CD4-positive, alpha-beta T cell treated with Interleukin-21 for 1 hour (primary cell): ENCODE measurements at places on chromosomes 12 and 14.

GRCh38 chr12:10722502-10722904 lies 620 bp downstream of the YBX3 start:
- DNase-seq = peak; percentile 44

DNA sequence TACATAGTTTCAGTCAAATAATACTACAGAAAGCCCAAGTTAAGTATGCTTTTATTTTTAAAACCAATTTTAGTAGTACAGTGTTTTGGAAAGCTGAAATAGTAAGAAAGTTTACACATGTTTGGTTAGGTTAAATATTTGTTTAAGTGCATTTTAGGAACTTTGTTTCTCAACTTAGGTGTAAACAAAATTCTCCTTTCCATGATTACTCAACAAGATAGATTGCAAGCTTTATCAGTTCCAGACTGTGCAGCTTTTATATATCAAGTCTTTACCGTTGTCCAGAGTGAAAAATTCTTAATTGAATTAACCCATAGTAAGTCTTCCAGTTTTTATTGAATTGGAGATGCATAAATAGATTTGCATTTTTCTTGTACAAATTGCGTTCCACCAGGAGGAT lies 45.1 kb downstream of the PIWIL1 start:
- no peak for DNase-seq

- no peak for DNase-seq
Observed at GRCh38 chr12:114167431-114167830, 201.3 kb upstream of the RBM19 start.

DNA sequence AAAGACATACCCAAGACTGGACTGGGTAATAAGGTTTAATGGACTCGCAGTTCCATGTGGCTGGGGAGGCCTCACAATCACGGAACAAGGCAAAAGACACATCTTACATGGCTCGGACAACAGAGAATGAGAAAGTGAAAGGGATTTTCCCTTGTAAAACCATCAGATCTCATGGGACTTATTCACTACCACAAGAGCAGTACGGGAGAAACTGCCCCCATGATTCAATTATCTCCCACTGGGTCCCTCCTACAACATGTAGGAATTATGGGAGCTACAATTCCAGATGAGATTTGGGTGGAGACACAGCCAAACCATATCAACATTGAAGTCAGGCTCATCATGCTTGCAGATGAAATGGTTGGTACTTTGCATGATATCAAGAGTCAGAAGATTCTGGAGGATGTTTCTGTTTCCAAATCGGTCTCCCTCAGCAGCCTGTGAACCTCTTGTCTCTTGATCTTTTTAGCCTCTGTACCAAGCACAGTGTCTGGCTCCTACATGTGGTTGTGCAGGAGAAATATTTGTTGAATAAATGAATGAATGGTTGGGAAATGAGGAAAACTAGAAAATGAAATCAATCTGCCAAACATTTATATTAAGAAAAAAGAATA lies 98.6 kb downstream of the VRK1 start:
- no peak for DNase-seq

DNA sequence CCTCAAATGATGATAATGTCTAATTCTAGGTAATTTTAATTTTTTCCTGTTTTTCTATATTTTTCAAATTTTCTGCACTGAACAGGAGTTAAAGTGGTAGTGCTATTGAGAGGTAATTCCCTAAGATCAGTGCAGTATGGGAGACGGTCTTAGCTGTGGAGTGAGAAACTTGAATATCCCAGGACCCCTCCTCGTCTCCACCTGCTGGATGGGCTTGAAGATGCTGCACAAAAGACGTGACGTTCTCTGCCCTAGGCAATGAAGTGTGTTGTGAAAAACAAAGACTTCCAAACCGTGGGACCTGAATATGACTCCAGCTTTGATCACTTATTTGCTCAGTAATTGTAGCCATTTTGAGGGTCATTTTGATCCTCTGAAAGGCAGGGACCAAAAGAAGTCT lies 298.1 kb downstream of the VRK1 start:
- DNase-seq = no peak
